ENCODE measurements at places on chromosomes 16 and 17. TPM values are rescaled to one million over a fixed set of nuclear protein-coding genes. Genes with fewer than 3 reads are reported as not detected.

ARHGDIG gene
- 5.3 TPM for total RNA-seq

APRT gene
- total RNA-seq = 633 TPM

SLC2A4 gene
- total RNA-seq = 3.8 TPM

USP43 gene
- 4.5 TPM for total RNA-seq

CPHXL2 gene
- not detected for total RNA-seq

AOC2 gene
- total RNA-seq = 1.9 TPM

SMIM22 gene
- total RNA-seq = not detected

PYY gene
- total RNA-seq = 1.8 TPM

CACNA1H gene
- total RNA-seq = 27.3 TPM

TMC5 gene
- total RNA-seq = 1.7 TPM

SLFN11 gene
- 0.41 TPM for total RNA-seq
